CD4-positive, alpha-beta memory T cell (primary cell): ENCODE measurements at places on chromosomes 2 and 18.

DNA sequence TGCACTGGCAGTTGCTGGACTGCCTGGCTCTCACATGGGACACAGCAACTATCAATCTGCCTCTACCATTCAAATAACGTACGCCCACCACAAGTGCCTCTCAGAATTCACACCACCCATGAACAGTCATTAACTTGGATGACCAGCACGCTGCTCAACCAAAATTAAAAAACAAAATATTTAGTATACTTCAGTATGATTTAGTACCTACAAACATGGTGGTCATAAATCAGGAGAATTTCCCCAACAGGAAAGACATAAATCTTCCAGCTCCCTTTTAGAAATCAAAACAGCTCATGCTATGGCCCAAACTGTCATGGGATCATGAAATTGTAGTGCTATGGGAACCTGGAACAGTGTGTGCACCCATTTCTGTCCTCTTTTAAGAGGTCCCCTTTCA, 317.4 kb upstream of the ETAA1 start:
- no peak for DNase-seq

DNA sequence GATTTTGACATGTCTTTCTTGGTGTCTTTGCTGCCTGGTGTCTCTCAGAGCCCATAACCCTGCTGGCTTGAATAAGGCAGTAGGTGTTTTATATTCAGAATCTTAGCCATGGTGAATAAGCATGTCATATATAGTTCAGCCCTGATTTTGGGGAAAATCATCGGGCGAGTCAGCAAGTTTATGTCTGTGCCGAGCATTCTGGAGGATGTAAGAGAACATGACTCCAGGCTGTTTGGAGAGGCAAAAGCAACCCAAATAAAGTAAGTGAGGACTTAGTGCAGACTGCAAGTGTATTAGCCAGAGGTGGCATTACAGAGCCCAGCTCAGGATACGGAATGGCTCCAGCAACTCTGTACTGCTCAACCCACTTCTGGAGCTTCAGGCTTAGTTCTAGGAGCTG, 50.3 kb downstream of the TCF7L1 start:
- no peak for DNase-seq

- DNase-seq = no peak
Measured at GRCh38 chr2:20549691-20550348, 101.1 kb downstream of the HS1BP3 start.

- no peak for DNase-seq
Measured at GRCh38 chr18:45458033-45458432, 157.2 kb upstream of the SLC14A2 start.

DNA sequence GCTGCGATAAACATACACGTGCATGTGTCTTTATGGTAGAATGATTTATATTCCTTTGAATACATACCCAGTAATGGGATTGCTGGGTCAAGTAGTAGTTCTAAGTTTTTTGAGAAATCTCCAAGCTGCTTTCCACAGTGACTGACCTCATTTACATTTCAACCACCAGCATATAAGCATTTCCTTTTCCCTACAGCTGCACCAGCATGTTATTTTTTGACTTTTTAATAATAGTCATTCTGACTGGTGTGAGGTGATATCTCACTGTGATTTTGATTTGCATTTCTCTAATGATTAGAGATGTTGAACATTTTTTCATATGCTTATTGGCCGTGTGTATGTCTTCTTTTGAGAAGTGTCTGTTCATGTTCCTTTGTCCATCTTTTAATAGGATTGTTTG, 22.8 kb downstream of the GALNT1 start:
- no peak for DNase-seq
